ENCODE measurements at places on chromosomes 3 and 15.
A peak's percentile ranks its signal among the peaks of the same experiment; 100 is the strongest.

GRCh38 chr3:169629895-169630294, 33.6 kb downstream of the MECOM start:
- DNase-seq: no peak

DNA sequence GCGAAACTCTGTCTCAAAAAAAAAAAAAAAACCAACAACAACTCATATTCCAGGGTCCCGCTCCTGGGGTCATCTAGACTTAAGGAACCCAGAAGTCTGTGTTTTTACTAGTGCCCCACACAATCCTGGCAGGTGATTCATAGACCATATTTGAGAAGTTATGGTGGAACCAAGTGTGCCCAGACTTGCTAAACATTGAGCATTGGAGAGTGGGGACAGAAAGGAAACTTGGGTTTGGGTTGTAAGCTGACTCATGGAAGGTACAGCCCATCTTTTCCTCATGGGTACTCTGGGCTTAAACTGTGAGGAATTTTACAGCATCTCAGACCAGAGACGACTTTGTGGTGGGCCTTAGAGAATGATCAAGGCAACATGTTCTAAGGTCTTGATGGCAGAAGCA, 18.3 kb upstream of the IGF2BP2 start:
- DNase-seq: no peak

GRCh38 chr3:57112206-57112605, 51.7 kb downstream of the SPATA12 start:
- DNase-seq: no peak

GRCh38 chr15:31733424-31733823, 296.9 kb upstream of the CHRNA7 start:
- DNase-seq: no peak

GRCh38 chr15:70882361-70882760, 9.9 kb downstream of the THAP10 start:
- DNase-seq: no peak

DNA sequence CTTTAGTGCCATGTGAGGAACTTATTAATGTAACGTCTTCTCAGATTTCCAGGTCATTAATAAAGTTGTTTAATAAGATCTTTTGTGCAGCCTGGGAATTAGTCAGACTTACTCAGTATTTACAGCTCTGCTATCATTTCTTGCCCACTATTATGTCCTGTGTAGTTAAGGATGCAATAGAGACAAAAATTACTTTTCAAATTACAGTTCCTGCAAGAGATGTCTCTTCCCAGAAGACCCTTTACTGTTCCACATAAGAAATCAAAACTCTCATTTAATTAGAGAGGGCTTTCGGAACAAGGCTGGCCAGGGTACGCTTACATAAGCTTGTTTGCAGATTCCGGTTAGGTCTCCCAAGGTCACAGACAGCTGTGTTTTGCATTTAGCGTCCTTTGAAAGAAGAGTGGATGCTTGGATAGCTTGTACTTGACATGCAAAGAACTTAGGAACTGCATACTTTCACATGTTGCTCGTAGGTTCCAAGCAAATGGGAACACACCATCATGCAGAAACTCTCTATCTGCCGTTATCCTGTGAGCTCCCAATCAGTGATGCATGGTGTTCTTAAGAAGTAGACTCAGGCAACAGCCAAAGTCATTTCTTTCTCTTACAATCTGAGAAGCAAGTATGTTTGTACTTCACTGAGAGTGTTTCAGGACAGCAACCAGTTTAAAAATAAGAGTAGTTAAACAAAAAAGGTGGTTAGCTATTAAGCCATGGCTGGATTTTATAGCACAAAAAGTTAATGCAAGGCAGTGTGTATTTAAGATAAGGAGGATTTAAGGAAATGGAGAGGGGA, 37.4 kb downstream of the FILIP1L start:
- DNase-seq: no peak

GRCh38 chr15:101022876-101023275, 103.7 kb downstream of the LRRK1 start:
- no peak for DNase-seq

DNA sequence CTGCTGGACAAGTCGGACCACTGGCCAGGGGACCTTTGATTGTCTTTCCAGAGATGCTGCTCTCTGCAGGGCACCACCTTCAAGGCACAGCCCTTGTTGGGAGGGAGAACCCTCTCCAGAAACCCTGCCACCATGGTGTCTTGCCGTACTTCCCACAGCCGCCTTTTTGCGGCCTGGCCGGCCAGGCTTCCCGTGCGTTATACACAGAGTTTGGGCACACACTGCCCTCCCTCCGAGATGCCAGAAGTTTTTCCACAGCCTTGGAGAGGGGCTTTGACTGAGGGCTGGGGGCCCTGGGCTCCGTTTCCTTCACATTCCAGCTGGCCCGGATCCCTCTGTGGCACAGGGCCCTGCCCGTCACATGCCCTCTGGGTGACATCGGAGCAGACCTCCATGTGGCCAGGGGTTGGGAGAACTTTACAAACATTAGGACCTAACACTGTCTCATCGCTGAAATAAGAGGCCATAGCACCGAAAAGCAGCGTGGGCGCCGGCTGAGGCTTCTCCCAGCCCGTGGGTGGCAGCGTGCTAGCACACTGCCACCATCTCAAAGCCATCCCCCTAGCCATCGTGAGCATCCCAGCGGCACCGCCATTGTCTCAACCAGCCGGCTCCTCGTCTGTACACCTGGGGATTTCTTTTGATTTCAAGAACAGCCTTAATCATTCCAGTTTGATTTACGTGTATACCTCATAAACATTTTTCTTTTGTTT, 6.3 kb upstream of the APEH start:
- no peak for DNase-seq

GRCh38 chr3:164365242-164365641, 713.1 kb downstream of the SI start:
- no peak for DNase-seq

GRCh38 chr15:90171623-90172022, 29.5 kb upstream of the SEMA4B start:
- no peak for DNase-seq

DNA sequence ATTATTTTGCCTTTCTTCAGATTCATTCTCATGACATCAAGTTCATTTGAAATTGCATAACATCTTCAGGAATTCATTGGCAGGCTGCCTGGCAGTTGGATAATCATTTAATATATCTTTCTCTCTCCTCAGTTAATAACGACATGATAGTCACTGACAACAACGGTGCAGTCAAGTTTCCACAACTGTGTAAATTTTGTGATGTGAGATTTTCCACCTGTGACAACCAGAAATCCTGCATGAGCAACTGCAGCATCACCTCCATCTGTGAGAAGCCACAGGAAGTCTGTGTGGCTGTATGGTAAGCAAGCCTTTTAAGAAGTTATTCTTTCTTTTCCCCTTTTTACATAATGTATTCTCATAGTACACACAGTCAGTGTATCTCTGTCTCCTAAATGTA, 38.2 kb downstream of the TGFBR2 start:
- DNase-seq: no peak

- no peak for DNase-seq
These were observed 1050.6 kb upstream of the ALCAM start for GRCh38 chr3:104316118-104316517.

- DNase-seq: no peak
These were observed 6.8 kb upstream of the TBC1D5 start for GRCh38 chr3:17749281-17749680.

DNA sequence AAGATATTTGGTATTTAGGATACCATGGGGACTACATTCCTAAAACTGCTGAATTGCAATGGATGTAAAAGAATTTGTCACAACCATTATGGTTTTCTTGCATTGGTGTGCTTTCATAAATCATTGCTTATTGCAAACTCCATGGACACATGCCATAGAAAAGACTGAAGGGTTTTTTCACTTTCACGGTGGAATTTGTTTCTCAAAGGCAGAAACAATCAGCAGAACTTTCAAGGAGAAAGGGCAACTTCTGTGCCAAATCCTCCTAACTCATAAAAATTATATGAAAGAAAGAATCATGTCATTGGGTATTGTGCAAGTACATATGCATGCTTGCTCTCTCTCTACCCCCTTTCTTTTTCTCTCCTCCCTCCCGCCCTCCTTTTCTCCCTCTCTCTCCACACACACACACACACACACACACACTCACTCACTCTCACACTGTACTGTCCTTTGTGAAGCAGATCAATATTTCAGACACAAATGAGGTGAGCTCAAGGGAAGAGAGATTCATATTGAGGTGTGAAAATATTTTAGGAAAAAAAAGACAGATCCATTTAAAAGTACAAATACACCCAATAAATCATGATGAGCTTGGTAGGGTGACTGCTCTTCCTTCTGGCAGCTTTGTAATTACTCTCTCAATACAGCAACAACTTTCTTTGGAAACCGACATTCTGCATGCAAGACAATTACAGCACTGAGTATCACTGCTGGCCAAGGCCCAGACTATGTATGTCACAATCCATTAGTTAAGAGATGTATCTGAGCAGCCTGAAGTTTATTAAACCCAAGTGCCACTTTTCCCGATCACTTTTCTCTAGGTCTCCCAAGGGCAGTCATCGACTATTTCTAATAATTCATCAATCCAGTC, 492.6 kb downstream of the TUSC7 start:
- no peak for DNase-seq

DNA sequence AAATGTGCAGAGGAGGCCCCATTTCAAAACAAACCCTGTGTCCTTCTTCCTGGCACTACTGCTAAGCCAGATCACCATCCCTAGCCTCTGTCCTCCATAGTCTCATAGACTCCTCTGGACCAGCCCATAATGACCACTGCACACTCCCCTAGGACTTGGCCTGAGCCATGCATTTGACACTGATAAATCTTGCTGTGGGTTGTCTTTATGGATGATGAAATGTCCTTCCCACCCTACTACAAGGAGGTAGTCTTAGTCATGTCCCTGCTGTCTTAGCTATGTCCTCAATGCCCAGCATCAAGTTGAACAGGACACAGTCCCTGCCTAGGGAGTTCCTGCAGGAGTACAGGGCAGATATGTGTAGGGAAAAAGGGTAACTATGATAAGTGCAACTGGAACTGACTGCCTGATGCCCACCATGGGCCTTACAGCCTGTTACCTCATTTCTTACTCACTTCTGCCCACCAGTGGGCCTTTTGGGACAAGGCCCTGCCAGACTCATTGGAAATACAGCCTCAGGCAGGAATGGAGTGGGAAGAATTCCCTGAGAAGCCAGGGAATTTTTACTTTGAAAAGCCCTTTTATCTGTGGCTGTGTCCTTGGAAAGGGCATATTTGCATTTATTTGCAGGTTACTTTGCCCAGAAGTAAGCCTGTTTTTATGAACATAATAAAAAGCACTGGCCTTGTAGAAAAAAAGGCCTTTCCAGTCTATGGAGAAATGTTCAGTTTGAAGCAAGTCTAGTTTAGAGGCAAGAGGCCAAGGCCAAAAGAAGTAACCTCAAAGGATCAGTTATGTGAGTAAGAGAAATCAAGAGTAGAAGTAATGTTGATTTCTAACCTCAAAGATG, 199.6 kb upstream of the EIF1B start:
- DNase-seq: peak; percentile 65

GRCh38 chr3:195860456-195860855, 47.9 kb downstream of the TNK2 start:
- DNase-seq: no peak

DNA sequence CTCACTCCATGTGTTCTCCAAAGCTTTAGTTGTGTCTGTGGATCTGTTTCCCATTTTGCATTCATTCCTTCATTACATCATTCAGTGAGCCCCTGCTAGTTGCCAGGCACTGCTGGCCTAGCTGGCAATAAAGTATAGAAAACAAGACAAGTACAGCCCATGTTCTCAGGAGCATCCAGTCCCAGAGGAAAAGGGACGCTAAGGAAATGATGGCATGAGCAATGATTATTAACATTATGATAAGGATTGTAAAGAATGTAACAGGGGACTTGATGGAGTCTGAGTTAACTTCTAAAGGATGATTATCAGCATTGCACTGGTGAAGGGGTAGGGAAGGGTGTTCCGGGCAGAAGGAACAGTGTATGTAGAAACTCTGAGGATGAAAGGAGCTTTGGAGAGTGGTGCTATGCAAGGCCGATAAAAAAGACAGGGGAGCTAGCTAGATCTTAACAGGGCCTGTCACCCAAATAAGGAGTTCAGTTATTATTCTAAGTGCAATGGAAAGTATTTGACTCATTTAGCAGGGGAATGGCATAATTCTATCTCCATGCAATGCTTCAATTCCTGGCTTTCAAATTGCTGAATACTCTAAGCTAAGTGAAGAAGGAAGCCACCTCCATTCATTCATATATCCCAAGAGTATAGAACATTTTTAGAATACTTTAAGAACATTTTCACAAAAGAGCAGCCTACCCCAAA, 258.2 kb upstream of the STT3B start:
- DNase-seq: no peak

GRCh38 chr3:143002083-143002712, 828 bp downstream of the U2SURP start:
- DNase-seq: peak; percentile 42

DNA sequence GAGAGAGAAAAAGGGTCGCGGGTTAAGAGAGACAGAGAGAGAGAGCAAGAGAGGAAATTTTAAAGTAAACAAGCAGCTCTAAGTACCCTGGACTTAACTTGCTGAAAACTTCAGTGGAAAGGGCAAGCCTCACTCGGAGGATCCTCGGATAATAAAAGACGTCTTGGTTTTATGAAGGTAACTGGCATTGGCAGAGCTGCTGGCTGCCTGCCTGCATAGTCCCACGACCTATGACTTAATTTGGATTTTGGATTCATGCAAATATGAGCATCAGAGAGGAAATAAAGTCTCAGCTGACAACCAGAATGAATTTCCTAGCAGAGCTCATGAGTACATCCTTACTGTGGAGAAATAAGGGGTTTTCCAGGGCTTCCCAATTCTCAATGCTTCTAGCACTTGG, 95.1 kb upstream of the PDZRN3 start:
- peak; percentile 47 for DNase-seq

- DNase-seq: no peak
These were observed 80.0 kb downstream of the MITF start for GRCh38 chr3:69819282-69819681.

DNA sequence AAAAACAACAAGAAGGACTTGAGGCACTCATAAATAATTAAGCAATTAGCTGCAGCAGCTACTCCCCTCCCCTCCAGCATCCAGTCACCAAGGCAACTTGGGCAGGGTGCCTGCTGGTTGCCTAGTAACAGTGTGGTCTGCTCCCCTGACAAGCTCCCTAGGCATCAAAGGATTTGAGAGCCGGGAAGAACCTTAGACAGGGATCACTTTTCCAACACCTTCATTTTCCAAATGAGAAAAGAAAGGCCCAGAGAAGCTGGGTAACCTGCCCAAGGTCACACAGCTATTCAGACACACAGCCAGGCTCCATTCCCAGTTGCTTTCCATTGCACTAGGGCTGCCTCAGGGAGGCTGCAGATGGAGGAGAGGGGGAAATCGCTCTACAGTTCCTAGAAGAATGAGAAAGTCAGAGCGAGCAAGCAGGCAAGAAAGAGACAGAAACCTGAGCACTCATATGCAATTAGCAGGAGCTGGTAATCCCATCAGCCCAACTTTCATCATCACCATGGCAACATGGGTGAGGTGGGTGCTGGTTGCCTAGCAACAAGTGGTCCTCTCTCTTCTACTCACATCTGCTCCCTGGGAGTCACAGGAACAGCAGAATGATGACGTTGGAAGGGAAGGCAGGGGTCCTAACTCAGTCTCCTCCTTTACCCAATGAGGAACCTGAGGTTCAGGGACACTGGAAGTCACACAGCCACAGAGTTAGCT, 3.6 kb upstream of the EIF4E3 start:
- DNase-seq: no peak
